Fibroblast of lung (primary cell): ENCODE measurements at places on chromosomes 12 and 14. TPM values are rescaled to one million over a fixed set of nuclear protein-coding genes. Genes with fewer than 3 reads are reported as not detected.

GRCh38 chr12:104699489-104700190, 242.9 kb downstream of the CHST11 start:
- DNase-seq = peak; percentile 29

GRCh38 chr12:42255221-42255865, 17.3 kb upstream of the YAF2 start:
- no peak for DNase-seq

GRCh38 chr12:45674181-45674977, 55.1 kb upstream of the ARID2 start:
- DNase-seq = peak; percentile 92

- no peak for DNase-seq
These were observed 825.5 kb upstream of the SEL1L start for GRCh38 chr14:82359201-82359600.

DNA sequence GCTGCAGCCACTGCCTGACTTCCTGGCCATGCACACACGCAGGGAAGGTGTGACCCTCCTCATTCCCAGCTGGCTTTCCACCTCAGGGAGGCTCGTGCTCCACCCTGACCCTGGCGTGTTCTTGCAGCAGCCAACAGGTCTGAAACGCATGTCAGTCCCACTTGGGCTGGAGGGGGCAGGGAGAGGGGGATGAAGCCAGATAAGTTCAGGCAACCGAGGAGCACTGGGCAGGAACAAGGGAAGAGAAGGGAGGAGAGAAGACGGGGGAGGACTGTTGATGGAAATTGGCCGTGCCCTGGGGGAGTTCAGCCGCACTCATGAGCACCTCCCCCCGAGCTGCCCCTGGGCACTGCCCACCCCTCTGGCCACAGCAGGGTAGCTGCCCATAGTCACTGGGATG, 182.4 kb upstream of the PRMT8 start:
- no peak for DNase-seq

DNA sequence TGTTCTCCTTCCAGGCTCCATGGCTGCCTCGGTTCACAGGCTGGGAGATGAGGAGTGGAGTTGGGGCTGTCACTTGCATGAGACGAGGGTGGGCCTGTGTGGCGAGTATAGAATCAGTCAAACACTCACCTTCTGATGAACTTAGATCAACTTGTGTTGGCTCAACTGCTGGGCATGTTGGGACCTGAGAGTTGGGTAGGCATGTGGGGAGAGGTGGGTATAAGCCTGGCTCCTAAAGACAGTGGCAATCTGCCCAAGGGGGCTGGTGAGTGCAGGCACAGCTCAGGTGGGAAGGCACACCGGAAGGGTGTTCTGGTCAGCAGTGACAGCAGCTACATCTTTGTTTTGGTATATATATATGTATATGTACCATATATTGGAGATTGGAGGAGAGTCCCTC, 30.1 kb upstream of the TDRD9 start:
- DNase-seq = no peak

GRCh38 chr12:39003541-39004155, 98.3 kb upstream of the CPNE8 start:
- no peak for DNase-seq

DNA sequence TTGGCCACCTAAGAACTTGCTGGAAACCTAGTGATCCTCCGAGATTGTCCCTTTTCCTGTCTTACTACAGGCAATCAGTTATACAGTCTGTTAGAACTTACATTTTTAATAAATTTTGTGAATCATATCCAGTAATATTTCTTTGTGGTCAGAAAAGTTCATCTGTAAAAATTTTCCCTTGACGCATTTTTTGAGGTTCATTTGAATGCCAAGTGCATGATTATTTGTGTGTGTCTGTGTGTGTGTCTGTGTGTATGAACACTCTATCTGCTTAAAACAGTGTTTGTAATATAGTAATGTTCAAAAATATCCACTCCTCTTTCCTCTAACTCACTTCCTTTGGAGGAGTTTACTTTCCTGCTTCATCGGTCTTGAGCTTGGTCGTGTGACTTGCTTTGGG, 468.7 kb upstream of the FLRT2 start:
- DNase-seq = peak; percentile 32

DNA sequence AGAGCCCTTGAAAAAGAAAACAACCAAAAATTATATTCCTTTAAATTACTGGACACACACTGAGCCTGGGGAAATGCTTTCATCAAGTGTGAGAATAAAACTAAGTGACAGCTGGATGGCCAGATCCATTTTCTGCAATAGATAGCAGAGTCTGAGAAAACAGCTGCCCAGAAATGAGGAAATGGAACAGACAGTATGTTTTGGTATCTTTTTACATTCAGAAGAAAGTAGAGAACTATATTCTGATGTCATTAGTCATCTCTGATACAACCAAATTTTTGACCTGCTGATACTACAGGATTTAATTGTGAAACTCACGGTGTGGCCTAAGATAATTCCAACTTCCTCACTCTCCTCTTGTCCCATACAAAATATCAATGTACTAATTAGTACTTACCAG, 78.2 kb downstream of the HMGA2 start:
- DNase-seq = peak; percentile 77

- DNase-seq = no peak
These were observed 14.7 kb downstream of the PLEKHG6 start for GRCh38 chr12:6324936-6325750.

DNA sequence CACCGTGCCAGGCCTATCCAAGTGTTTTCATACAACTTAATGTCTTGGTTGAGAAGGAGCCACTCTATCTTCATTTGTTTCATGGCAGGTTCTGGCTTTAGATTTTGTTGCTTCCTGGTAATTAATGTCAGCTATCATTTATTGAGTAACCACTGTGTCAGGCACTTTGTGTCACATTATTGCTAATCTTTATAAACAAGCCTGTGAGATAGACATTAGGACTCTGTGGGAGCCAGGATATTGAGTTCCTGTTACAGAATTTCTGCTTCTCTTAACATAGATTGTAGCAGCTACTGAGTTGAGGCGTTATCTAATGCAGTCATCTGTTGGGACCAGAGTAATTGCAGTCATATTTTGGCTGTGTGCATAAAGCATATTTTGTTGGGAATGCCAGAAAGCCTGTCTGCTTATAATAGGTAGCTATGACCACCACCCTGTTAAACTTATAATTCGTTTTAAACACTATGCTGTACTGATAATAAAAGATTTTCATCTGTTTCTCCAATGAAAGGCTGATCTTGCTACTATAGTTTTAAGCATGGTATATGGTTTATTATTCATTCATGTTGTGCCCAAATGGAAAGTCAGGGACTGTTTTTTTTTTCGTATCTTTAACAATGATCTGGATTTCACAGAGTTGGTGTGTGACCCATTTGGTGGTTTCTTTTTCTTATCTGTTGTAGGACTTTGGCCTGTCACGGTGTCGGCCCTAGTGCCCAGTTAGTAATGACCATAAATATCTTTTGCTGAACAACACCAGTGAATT, 432.6 kb downstream of the PCNX1 start:
- no peak for DNase-seq

- DNase-seq = no peak
These were observed 85.5 kb downstream of the CAPZA3 start for GRCh38 chr12:18823461-18823860.

- DNase-seq = peak; percentile 91
These were observed 29.0 kb upstream of the AMN start for GRCh38 chr14:102893452-102893851.

DNA sequence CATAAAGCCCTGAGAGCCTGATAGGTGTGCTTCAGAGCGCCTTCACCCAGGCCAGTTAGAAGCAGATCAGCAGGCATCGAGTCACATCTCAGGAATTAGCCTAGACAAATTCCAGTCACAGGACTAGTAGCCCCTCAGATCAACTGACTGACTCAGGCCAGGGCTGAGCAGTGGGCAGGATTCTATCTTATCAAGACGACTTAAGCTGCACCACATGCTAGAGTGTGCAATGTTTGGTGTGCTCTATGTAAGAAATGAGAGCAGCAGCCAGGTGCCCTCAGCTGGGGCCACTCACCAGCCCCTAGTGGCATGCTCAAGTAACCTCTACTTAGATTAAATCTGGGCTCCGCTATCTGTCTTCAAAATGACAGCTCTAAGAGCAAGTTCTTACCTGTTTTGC, 19.7 kb upstream of the NGB start:
- DNase-seq = no peak

- DNase-seq = no peak
These were observed 28.0 kb downstream of the TMEM117 start for GRCh38 chr12:43863770-43864366.

- no peak for DNase-seq
These were observed 22.8 kb downstream of the MMP17 start for GRCh38 chr12:131850856-131851559.

DNA sequence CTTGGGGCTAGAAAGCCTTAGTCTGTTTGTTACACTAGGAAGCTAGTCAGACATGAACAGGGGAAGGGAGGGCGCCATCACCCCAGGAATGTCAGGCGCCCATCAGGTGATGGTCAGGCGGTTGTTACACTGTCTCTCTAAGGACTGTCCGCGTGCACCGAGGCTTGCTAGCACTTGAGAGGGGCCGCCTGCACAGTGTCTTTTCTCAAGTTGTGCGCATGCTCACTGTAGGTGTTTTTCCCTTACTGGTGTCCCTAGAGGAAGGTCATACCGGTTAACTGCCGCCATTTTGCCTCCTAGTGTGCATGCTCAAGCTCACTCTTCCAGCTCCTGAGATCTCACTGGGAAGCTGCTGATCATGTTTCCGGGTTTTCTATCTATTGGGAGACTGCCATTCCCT, 855.0 kb upstream of the TMEM132C start:
- DNase-seq = no peak

DNA sequence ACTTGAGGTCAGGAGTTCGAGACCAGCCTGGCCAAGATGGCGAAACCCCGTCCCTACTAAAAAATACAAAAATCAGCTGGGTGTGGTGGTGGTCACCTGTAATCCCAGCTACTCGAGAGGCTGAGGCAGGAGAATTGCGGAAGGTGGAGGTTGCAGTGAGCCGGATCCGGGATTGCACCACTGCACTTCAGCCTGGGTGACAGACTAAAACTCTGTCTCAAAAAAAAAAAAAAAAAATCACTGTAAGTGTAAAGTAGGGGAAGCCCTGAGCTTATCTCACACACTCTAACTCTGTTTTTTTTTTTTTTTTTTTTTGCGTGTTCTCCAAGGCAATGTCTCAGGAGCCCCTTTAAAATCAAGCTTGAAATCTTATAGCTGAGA, 421 bp upstream of the RBMS2 start:
- DNase-seq = no peak

DNA sequence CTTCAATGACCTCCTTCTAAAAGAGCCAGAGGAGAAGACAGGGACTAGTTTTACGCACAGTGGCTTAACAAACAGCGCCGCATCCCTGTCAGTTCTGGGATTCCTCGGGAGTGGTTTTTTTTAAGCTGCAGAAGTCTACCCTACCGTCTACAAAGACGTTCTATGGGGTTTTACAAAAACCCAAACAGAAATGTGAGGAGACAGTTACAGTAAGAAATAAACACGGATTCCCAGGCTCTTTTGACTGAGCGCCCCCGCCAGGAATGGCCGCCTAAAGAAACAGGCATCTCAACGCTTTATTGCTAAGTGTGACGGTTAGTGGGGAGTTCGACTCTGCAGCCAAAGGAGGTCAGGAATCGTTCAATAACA, 484 bp downstream of the ALKBH1 start:
- DNase-seq = peak; percentile 35

DNA sequence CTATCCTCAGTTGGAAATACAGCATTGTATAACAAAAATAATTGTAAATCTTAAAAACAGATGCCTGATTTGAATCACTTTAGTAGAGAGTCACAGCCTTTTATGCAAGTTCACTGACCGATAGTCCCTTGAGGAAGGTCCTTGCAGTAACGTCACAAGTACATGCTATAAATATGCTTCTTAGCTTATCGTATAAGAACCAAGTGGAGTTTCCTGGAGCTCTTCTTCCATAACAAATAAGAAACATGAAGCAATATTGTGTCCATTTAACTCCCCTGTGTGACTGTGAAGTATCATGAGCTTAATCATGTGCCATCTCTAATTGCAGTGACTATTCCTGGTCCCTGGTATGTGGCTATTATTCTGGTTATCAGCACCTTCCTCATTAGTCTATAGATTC, 107.9 kb downstream of the SLC38A4 start:
- no peak for DNase-seq

- no peak for DNase-seq
These were observed 88.5 kb downstream of the GCH1 start for GRCh38 chr14:54814076-54814475.

- DNase-seq = no peak
These were observed 9.4 kb downstream of the SPRYD3 start for GRCh38 chr12:53069621-53070410.

- DNase-seq = peak; percentile 69
These were observed 83.5 kb downstream of the SAMD4A start for GRCh38 chr14:54650331-54650958.

GRCh38 chr12:86929962-86930361, 673.8 kb upstream of the MGAT4C start:
- peak; percentile 74 for DNase-seq

GRCh38 chr12:96396914-96397313, 3.3 kb downstream of the CDK17 start:
- no peak for DNase-seq

DNA sequence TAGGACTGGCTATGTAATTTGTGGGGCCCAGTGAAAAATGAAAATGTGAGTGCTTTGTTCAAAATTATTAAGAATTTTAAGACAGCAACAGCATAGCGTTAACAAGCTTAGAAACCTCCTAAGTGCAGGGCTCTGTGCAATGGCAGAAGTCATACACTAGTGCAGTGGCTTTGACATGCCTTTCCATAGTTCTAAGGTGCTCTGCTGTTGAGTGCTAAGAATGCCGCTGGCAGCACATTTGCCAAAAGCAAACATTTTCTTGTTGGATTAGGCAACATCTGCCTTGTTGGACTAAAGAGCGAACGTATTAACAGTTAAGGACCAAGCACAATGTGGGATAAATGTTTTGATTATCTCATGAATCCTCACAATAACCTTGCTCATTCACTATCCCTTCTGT, 244.9 kb upstream of the PDE3A start:
- no peak for DNase-seq

DNA sequence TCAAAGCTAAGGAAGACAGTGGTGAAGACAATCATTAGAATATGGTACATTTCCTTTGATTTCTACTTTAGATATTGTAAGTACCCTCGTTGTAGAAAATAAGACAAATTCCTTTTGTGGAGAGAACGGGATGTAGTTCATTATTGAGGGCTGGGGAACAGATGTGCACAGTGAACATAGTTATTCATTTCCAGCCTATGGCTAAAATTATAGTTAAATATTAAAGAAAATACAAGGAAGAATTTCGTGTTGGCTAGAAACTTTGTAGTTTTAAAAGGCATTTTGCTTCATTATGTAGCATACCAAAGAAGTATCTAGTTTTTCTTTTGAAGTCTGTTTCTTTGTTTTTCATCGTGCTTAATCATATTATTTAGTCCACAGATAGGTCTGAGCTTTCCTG, 201.8 kb downstream of the ESR2 start:
- DNase-seq = no peak

STAB2 gene
- total RNA-seq = not detected in 2 replicates

RND1 gene
- under 0.01 and 0.17 TPM in 2 replicates for total RNA-seq

PPP1R13B gene
- 1.3 and 2.0 TPM in 2 replicates for total RNA-seq

TGFB3 gene
- 5.9 and 10.5 TPM in 2 replicates for total RNA-seq

PTPRR gene
- total RNA-seq = under 0.01 and 0.50 TPM in 2 replicates

C2CD5 gene
- 26.2 and 37.7 TPM in 2 replicates for total RNA-seq

ADCY6 gene
- 34.7 and 53.2 TPM in 2 replicates for total RNA-seq

CARMIL3 gene
- 0.17 and 0.26 TPM in 2 replicates for total RNA-seq

OLR1 gene
- 0.26 and 1.2 TPM in 2 replicates for total RNA-seq

TMCC3 gene
- total RNA-seq = 0.33 and 0.51 TPM in 2 replicates

HOXC12 gene
- not detected in 2 replicates for total RNA-seq

SLC7A8 gene
- 5.1 and 10.2 TPM in 2 replicates for total RNA-seq

MYF6 gene
- under 0.01 TPM in 1 of 2 replicates, not detected in the other for total RNA-seq

SLCO1B1 gene
- total RNA-seq = not detected in 2 replicates
